ENCODE measurements at places on chromosomes 1 and 21.

- DNase-seq = no peak
Observed at GRCh38 chr1:67683316-67683715, 1.7 kb upstream of the GADD45A start.

GRCh38 chr1:18011703-18012102 lies 95.9 kb upstream of the IGSF21 start:
- no peak for DNase-seq

DNA sequence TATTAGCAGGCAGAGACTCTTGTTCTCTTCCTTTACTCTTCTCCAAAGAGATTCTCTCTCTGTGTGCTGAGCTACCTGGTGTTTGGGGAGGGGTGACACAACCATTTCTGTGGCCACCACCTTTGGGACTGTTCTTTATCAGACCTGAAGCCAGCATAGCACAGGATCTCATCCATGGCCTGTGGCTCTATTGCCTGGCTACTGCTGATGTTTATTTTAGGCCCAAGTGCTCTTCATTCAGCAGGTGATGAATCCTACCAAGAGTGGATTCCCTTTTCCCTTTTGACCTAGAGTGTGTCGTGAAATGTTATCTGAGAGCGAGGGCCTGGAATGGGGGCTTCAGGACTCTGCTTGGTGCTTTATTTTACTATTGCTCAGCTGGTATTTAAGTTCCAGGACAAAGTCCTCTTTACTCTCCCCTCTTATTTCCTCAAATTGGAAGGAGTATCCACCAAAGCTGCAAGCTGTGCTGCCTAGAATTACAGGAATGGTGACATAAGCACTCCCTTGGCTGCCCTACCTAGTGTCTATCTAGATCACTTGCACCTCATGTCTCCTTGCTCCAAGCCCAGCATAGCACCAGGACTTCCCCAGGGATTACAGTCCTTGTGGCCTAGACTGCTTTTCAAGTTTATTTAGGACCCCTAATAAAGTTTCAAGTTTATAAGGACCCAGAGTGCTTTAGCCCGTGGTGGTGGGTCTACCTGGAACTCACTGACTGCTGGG lies 94.7 kb upstream of the GPR52 start:
- DNase-seq = no peak

GRCh38 chr1:167720965-167721616 lies 691 bp upstream of the MPZL1 start:
- no peak for DNase-seq

DNA sequence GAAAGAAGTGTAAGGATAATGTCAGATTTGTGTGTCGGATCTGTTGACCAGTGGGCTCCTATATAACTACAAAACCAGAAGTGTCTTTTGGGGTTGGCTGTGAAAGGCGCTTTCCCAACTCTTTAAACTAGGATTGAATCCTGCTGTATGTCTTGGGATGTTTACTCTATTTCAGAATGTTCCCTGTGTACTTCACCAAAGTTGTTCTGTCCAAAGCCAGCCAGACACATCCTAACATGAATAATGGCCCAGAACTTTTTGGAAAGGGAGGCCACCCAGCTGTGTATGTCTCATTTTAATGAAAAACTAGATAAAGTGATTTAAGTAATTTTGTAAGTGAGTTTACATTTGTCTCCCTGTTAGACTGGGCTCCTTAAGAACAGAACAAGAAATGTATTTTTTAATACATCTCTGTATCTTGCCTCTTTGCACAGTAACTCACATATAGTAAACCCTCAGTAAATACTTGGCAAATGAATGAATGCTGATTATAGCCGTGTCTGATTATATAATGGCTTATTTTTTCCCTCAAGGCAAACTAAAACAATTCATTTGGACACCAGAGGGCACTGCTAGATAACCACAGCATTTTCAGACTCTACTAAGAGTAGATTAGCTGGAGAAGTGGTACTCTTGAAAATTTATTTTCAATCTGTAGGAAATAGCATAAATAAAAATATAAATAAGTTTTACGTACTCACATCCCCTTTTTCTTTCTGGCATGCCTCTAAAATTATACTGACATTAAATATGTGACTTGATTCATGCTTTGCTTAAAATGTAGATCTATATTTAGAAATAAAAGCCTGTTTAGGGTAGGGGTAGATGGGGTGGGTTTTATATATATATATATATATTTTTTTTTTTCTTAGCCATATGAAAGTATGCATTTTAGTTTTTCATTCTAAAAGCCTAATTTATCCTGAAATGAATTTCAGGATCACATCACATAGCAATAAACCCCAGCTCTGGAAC lies 23.8 kb downstream of the TSEN15 start:
- DNase-seq = no peak

- no peak for DNase-seq
Observed at GRCh38 chr1:15902882-15903281, 55.4 kb downstream of the SPEN start.

DNA sequence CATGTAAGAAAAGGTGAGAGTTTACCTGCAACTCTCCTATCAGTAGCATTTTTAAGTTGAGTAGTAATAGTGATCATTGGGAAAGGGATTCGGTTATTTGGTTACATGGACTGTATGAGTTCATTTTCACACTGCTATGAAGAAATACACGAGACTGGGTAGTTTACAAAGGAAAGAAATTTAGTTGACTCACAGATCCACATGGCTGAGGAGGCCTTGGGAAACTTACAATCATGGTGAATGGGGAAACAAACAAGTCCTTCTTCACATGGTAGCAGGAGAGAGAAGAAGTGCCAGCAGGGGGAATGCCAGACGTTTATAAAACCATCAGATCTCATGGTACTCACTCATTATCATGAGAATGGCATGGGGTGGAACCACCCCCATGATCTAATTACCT lies 59.3 kb upstream of the FBXO28 start:
- no peak for DNase-seq
